ENCODE measurements at places on chromosomes 4 and X. TPM values are rescaled to one million over a fixed set of nuclear protein-coding genes. Genes with fewer than 3 reads are reported as not detected.

GRCh38 chrX:68396953-68397352 is 36.3 kb downstream of the OPHN1 start:
- no peak overlapping the region for H3K27ac ChIP-seq
- no peak for DNase-seq
- no peaks in the 10 kb centered on the region for H3K27me3 ChIP-seq
- no peaks in the 10 kb centered on the region for H3K4me1 ChIP-seq

DNA sequence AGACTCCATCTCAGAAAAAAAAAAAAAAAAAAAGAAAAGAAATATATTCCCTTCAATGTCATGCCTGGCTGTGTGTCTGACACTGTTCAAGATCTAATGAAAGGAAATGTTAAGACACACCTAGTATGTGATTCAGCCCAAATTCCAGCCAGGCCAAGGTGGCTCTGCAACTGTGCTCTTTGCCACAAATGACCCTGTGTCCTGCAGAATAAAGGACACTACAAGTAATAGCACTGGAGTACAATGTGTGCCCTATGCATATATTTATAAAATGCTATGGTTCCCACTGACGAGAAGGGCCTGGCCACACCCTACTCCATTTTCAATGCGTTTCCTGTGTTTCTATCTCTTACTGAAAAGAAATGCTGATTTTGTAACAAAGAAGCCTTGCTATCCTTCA is 98.0 kb upstream of the SORBS2 start:
- H3K4me1 ChIP-seq = no peaks in the 10 kb centered on the region
- DNase-seq = no peak
- H3K36me3 ChIP-seq = no peaks in the 10 kb centered on the region
- no peak overlapping the region for H3K27ac ChIP-seq

- H3K27me3 ChIP-seq = peaks cover 31% of the 10 kb centered on the region
- peaks cover 4% of the 10 kb centered on the region for H3K4me1 ChIP-seq
- no peak for DNase-seq
- no peak overlapping the region for H3K4me3 ChIP-seq
These were observed 705 bp upstream of the CRMP1 start for GRCh38 chr4:5893591-5893990.

GRCh38 chr4:87092389-87093141 is 127.9 kb downstream of the KLHL8 start:
- H3K4me1 ChIP-seq = peaks cover 16% of the 10 kb centered on the region
- H3K27ac ChIP-seq = peak overlapping the region; percentile 75
- H3K27me3 ChIP-seq = no peaks in the 10 kb centered on the region
- DNase-seq = peak; percentile 74

DNA sequence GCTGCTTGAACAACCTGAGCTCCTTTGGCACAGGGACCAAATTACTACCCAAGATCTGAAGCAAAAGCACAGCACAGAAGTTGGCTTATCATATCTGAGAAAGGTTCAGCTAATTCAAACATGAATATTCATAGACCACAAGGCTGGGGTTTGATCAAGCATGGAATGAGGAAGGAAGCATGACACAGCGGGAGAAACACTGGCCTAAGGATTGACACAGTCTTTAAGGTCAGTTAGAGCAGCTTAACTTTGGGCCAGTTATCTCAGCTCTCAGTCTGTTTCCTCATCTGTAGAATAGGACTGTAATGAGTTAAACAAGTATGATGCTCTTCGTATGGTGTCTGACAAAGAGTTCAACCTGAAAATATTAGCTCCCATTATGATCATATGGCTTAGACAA is 88.5 kb upstream of the CBR4 start:
- no peaks in the 10 kb centered on the region for H3K27me3 ChIP-seq
- H3K4me1 ChIP-seq = peaks cover 14% of the 10 kb centered on the region
- H3K4me3 ChIP-seq = no peak overlapping the region
- no peak for DNase-seq
- H3K27ac ChIP-seq = peak overlapping the region; percentile 37
- H3K36me3 ChIP-seq = peaks cover 28% of the 10 kb centered on the region

- no peak for DNase-seq
- no peaks in the 10 kb centered on the region for H3K27me3 ChIP-seq
- no peak overlapping the region for H3K4me3 ChIP-seq
- H3K36me3 ChIP-seq = no peaks in the 10 kb centered on the region
- no peak overlapping the region for H3K27ac ChIP-seq
- H3K4me1 ChIP-seq = no peaks in the 10 kb centered on the region
These were observed 32.2 kb upstream of the MSL3 start for GRCh38 chrX:11725631-11726442.

DNA sequence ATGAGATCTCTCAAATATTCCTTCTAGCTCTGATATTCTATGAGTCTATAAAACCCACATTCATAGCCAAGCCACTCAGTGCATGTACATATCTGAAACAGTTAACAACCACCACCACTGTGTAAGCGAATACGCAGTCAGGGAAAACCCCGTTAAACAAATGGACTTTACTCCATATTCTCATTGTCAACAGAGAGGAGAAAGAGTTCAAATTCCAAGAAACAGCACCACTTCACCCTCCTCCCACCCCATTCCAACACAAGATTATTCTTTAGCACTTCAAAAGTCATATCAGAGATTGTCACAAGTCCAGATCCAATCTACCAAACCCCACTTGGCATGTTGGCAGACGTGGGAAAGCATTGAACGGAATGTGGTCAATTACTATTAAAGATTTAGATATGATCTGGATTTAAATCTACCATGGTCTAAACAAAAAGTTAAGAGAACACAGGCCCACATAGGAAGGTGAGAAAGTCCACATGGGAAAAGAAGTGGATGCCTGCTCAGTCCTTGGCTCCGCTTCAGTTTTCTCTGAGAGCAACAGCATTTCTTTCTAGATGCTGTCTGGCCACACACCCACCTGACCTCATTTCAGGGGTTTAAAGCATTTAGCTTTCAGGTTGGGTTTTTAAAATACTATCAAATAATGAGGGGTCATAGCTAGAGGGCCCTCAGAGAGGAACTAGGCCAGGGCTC is 39.8 kb upstream of the KLHL13 start:
- no peaks in the 10 kb centered on the region for H3K27me3 ChIP-seq
- H3K36me3 ChIP-seq = no peaks in the 10 kb centered on the region
- no peak overlapping the region for H3K4me3 ChIP-seq
- DNase-seq = no peak
- no peaks in the 10 kb centered on the region for H3K4me1 ChIP-seq

DNA sequence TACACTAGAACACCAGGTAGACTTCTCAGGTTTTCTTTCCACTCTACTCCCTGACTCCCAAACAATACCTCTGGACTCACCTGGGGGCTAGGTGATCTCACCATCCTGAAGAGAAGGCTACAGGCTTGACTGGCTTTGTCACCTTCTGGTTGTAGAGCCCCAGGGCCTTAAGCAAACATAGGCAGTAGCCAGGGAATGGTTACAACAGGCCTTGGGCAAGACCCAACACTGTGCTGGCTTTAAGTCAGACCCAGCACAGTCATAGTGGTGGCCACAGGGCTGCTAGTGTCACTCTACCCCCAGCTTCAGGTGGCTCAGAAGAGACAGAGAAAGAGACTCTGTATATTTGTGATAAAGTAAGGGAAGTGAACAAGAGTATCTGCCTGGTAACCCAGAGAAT is 118.1 kb upstream of the EMCN start:
- H3K4me3 ChIP-seq = no peak overlapping the region
- no peak for DNase-seq
- H3K36me3 ChIP-seq = no peaks in the 10 kb centered on the region
- peaks cover 4% of the 10 kb centered on the region for H3K4me1 ChIP-seq
- H3K27me3 ChIP-seq = no peaks in the 10 kb centered on the region
- H3K27ac ChIP-seq = no peak overlapping the region

DNA sequence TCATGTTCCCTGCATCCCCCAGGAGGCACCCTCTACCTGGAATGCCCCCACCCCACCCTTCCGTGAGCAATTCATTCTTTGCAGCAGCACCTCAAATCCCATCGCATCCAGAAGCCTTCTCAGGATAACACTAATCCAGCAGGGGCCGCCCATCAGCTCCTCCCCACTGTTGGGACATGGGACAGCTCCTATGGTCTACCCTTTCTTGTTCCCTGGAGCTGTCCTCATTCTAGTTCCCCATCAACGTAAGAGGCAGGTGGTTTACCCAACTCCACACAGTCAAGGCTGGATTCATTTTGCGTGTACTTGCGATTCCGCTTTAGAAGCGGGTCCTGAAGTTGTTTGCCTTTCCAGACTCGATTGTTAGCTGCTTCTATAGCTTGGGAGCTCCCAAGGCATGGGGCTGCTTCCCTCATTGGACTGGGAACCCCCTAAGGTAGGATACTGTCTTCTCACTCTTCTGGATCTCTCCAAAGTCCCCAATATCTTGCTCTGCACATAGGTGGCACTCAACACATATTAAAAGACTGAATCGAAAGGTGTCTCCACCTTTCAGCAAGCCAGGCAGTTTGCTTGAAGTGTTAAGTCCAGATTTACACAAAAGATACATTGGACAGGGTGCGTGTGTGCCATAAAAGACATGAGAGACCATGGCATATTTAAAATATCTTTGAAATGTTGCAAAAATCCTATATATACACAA is 942 bp upstream of the APLN start:
- no peak for DNase-seq
- H3K4me1 ChIP-seq = peaks cover 6% of the 10 kb centered on the region
- no peaks in the 10 kb centered on the region for H3K27me3 ChIP-seq
- no peak overlapping the region for H3K27ac ChIP-seq

GRCh38 chrX:45619290-45619689 is 418.6 kb upstream of the DIPK2B start:
- no peak overlapping the region for H3K27ac ChIP-seq
- H3K36me3 ChIP-seq = no peaks in the 10 kb centered on the region
- DNase-seq = no peak
- no peaks in the 10 kb centered on the region for H3K27me3 ChIP-seq
- no peaks in the 10 kb centered on the region for H3K4me1 ChIP-seq

GRCh38 chr4:41268721-41269517 is 12.2 kb downstream of the UCHL1 start:
- no peaks in the 10 kb centered on the region for H3K36me3 ChIP-seq
- H3K4me1 ChIP-seq = no peaks in the 10 kb centered on the region
- no peak overlapping the region for H3K4me3 ChIP-seq

- H3K36me3 ChIP-seq = no peaks in the 10 kb centered on the region
- no peak overlapping the region for H3K27ac ChIP-seq
- no peak overlapping the region for H3K4me3 ChIP-seq
- H3K4me1 ChIP-seq = no peaks in the 10 kb centered on the region
These were observed 2.3 kb downstream of the SYTL5 start for GRCh38 chrX:38008658-38009057.

DNA sequence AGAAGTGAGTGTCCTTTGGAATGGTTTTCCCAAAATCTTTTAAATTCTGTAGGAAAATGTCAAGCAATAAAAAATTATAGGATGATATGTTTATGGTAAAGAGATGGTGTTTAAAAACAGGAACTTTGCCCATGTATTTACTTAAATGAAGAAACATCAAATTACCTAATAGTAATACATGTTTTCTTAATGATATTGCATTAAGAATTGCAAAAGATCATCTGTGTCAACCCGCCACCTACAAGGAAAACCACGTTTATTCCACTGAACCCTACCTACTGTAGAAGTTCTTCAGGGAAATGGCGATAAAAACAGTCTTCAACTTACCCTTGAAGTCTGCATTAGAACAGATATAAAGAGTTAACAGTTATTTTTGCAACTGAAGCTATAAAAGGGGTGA is 67.2 kb upstream of the NDP start:
- H3K4me1 ChIP-seq = no peaks in the 10 kb centered on the region
- no peaks in the 10 kb centered on the region for H3K36me3 ChIP-seq
- H3K4me3 ChIP-seq = no peak overlapping the region
- no peaks in the 10 kb centered on the region for H3K27me3 ChIP-seq
- H3K27ac ChIP-seq = no peak overlapping the region

GRCh38 chr4:121998024-121998423 is 46.2 kb upstream of the TRPC3 start:
- no peaks in the 10 kb centered on the region for H3K27me3 ChIP-seq
- H3K36me3 ChIP-seq = no peaks in the 10 kb centered on the region
- H3K27ac ChIP-seq = no peak overlapping the region
- H3K4me3 ChIP-seq = no peak overlapping the region
- no peak for DNase-seq

- peak overlapping the region; percentile 61 for H3K27ac ChIP-seq
- peaks cover 17% of the 10 kb centered on the region for H3K4me1 ChIP-seq
- H3K36me3 ChIP-seq = no peaks in the 10 kb centered on the region
- DNase-seq = no peak
These were observed 6.3 kb downstream of the FNIP2 start for GRCh38 chr4:158775091-158775651.

DNA sequence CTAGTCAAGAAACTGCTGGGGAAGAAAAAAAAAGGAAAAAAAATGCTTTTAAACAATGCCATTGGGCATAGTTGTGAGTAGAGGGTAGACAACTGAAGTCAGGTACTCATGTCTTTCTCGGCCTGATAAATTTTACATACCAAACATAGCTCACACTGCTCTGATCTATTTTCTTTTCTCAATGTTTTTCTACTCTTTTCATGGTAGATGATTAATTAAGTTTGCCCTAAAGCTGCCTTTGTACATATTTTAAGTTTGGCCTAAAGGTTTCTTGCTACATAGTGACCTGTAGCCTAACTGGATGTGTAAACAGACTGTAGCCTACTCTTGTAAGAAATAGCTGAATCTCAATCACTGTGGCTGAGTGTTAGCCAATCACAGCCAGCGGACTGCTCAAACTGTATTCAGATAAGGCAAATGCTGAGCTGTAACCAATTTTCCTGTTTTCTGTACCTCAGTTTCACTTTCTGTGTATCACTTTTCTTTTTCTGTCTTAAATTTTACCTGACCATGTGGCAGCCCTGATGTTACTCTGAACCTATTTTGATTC is 121.0 kb downstream of the PCDH10 start:
- H3K27ac ChIP-seq = no peak overlapping the region
- no peaks in the 10 kb centered on the region for H3K36me3 ChIP-seq
- no peaks in the 10 kb centered on the region for H3K27me3 ChIP-seq
- H3K4me3 ChIP-seq = no peak overlapping the region

GRCh38 chrX:146278381-146278780 is 460.8 kb downstream of the SLITRK2 start:
- no peak for DNase-seq
- no peak overlapping the region for H3K27ac ChIP-seq
- H3K27me3 ChIP-seq = no peaks in the 10 kb centered on the region
- H3K4me3 ChIP-seq = no peak overlapping the region
- no peaks in the 10 kb centered on the region for H3K4me1 ChIP-seq

GRCh38 chrX:136258951-136259350 is 7.8 kb upstream of the MAP7D3 start:
- no peak for DNase-seq
- no peak overlapping the region for H3K27ac ChIP-seq
- no peaks in the 10 kb centered on the region for H3K27me3 ChIP-seq
- H3K4me3 ChIP-seq = no peak overlapping the region

GRCh38 chrX:42686296-42686695 is 91.7 kb downstream of the PPP1R2C start:
- H3K27ac ChIP-seq = no peak overlapping the region
- H3K4me1 ChIP-seq = no peaks in the 10 kb centered on the region
- H3K36me3 ChIP-seq = no peaks in the 10 kb centered on the region
- no peaks in the 10 kb centered on the region for H3K27me3 ChIP-seq
- no peak for DNase-seq

GRCh38 chr4:40601641-40602040 is 28.0 kb downstream of the RBM47 start:
- no peaks in the 10 kb centered on the region for H3K27me3 ChIP-seq
- no peaks in the 10 kb centered on the region for H3K4me1 ChIP-seq
- no peaks in the 10 kb centered on the region for H3K36me3 ChIP-seq
- no peak overlapping the region for H3K4me3 ChIP-seq
- H3K27ac ChIP-seq = peak overlapping the region; percentile 63

The SPARCL1 gene
- 1.9 TPM for total RNA-seq

The RIPPLY1 gene
- not detected for total RNA-seq

The STK32B gene
- total RNA-seq = 0.08 TPM

The SPANXC gene
- not detected for total RNA-seq

The OSTC gene
- total RNA-seq = 148 TPM

The ADH4 gene
- 363 TPM for total RNA-seq

The PABPC4L gene
- total RNA-seq = 0.65 TPM

The SYNPO2 gene
- 2.7 TPM for total RNA-seq

The HERC6 gene
- total RNA-seq = 3.8 TPM

The CYSLTR1 gene
- 0.50 TPM for total RNA-seq
